Activated CD4-positive, alpha-beta T cell treated with anti-CD3 and anti-CD28 coated beads, Interleukin-2, Interleukin-6, amounts not matched to agents 100 ng/mL and 50 ng/mL, durations not matched to agents 16 hours and 8 hours (primary cell): ENCODE measurements at places on chromosomes 5 and 9.

DNA sequence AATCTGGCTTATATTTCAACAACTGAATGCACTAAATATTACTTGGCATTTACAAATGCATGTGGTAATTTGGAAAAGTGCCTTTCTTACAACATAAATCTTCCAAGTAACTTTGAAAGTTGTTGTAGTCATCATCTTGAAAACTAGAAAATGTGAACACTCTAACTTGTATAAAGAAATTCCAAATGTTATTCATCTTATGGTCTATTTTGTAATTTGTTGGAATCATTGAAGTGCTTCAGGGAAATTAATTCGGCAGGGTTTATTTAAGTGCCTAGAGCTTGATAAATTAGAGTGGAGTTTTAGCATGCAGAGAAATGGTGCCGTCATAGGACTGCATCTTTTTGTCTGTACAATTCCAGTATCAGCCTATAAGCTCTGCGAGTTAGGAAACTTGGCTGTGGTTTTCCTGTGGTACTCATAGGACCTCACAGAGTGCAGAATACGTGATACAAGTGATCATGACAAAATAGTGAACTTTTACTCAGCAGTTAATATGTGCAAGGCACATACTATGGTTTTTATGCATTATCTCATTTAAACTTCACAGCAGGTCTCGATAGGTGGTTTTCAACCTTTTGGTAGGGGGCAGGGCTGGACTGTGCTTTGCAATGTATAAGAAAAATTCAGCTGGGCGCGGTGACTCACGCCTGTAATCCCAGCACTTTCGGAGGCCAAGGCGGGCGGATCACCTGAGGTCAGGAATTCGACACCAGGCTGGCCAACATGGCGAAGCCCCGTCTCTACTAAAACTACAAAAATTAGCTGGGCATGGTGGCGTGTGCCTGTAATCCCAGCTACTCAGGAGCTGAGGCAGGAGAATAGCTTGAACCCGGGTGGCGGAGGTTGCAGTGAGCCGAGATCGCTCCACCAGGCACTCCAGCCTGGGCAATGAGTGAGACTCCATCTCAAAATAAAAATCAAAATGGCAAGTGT, 79.6 kb downstream of the RAI14 start:
- DNase-seq, result no peak

- no peak for DNase-seq
These were observed 1.2 kb downstream of the NSD1 start for GRCh38 chr5:177134697-177135225.

DNA sequence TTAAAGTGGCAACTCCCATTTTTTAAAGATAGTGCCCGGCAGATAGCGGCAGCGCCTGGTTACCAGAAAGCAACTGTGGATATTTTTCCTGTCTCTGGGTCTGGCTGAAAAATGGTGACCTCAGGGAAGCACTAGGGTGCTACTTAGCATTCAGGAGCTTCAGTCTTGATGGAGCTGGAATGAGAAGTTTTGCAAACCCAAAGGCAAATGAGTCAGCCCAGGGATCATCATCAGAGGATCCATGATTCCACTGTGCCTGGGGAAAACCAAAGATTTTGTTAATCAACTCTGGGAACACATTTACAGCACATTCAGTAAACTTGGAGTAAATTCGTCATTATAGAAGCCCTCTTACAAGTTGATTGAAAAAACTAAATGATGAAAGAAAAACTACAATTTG, 26.7 kb downstream of the F2R start:
- no peak for DNase-seq

DNA sequence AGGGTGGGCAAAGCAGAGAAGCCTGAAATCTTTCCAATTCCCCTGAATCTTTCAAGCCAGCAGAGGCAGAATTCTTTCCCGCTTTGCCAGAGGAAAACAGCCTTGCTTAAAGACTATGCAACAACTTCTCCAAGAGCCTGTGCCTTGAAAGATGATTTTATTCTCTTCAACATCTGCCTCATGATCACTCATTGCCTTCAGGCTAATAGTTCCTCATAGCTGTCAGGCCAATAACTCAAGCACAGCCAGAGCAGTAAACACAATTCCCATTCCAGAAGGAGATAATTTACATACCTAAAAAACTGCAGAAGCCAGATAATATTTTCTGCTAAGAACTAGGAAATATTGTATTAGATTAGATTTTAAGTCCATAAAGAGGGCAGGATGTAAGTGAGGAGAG, 92.3 kb upstream of the PUM3 start:
- DNase-seq, result no peak

DNA sequence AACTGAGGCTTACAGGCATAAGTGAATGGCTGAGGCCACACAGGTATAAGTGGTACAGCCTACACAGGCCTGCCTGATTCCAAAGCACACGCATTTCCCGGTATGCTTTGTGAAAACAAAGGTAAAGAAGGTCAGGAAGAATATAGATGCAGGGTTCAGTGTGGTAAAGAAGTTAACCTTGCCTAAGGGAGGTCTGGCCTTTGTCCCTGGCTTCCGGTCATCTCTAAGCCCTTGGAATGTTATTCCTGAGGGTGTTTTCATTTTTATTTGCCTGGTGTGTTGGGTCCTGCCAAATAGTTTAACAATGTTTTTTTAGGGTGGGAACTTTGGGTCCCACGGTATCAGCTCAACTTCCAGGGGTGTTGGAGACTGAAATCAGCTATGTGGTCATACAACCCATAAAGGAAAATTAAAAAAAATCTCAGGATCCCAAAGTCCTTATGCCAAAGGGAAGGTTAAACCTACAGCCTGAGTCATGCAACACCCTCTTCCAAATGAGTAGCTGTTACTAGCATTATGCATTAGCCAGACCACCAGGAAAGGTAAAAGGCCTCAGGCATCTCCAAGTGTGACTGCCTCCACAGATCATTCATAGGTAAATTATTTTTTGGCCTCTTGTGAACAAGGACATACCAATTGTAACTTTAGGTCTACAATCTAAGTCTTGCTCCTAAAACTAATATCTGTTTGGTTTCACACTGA, 124.6 kb downstream of the ATP10B start:
- no peak for DNase-seq

DNA sequence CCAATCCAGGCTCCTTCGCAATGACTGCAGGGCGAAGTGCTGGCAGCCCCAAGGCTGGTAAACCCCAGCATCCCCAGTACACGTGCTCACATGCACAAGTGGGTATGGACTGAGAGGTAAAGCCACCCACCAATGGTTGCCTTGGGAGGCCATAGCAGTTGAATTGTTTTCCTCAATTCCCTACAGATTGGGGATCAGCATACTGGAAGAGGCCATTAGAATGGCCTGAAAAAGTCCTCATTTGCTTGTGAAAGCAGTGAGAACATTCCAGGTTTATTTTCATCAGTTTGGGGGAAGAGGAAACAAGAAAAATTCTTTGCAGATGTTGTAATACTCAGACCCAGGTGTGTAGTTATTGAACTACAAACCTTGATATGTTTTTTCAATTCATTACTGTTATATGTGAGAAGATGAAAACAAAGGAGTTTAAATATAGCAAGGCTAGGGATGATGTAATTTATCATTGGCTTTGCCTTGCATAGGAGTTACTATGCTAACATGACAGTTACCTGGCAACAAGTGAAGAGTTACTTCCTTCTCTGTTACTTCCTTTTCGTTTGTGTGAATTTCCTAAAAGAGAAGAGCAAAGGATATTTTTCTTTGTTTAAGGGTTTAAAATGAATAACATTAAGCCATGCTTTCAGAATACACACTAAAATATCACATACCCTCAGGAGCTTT, 36.4 kb downstream of the MTMR12 start:
- DNase-seq, result peak; percentile 20
